ENCODE measurements at places on chromosomes 1 and 21.
A peak's percentile ranks its signal among the peaks of the same experiment; 100 is the strongest.

DNA sequence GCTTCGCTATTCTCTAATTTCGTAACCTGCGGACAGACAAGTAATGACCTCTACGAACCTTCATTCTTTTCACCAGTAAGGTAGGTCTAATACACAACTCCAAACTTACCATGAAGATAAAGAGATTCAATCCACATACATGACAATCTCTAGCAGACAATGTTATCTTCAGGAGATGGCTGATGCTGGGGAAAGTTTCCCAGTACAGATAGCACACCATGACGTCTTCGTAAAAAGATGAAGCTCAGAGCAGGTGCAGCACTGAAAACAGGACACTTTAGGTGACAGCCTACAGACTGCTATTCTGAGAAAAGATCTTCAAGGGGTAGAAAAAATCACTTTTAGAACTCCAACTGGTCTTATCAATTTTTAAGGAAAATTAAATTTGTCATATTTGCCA is 41.3 kb downstream of the ZNF281 start:
- no peak for DNase-seq

DNA sequence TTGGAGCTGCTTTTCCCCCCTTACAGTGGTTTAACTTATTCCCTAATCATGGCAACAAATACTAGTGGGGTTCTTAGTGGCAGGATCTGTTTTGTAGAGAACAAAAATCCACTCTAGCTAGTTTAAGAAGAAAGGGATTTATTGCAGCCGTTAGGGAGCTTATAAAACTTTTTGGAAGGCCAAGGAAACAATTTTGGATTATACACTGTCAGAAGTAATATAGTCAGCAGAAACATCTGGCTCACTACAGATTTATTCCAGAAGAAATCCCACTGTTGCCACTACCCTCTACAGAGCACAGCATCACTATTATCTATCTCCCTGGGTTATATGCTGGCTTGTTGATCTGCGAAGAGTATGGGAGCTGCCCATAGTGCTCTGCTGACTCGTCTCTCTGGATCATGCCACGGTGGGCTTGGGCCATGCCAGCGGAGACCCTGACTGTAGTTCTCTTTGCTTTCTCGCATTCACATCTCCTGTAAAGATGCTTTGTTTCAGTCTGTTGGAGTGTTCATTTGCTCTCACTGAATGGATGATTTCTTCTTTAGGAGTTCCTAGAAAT is 107.5 kb downstream of the ODF2L start:
- no peak for DNase-seq

GRCh38 chr1:7299329-7299799 is 471.7 kb upstream of the VAMP3 start:
- DNase-seq: no peak

DNA sequence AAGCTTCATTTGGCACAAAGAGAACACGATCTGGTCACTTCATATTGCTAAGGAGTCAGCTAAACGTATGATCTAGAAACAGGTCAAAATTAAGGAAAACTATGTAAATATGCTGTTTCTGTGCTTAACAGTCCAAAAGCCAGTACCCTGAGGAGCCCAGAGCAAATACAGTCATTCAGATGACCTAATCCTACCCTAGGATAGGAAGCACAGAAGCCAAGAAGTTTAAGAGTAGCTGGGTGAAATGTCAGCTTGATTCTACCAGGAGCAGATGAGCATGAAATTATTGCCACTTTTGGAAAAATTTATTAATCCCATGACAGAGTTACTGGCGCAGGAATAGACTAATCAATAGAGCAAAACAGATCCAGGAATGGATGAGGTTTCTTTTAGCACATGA is 18.3 kb downstream of the SORT1 start:
- no peak for DNase-seq

DNA sequence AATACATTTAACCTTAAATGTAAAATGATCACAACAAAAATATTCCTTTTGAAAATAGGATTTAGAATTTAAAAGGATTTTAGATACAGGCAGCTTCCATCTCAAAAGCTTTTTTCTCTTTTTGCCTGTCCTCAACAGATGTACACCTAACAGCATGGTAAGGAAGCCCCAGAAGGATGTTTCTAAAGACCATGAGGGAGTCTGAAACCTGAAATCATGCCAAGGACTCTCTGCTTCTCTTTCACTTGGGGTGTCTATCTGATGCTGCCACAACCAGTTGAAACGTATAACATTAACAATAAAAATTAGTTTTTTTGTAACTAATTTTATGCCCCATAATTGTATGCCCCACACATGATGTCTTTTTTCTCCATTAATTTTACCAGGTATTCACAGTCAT is 5.4 kb upstream of the ZNF281 start:
- no peak for DNase-seq

- DNase-seq: no peak
Measured at GRCh38 chr21:26844258-26845065, 747 bp downstream of the ADAMTS1 start.

- peak; percentile 41 for DNase-seq
Measured at GRCh38 chr21:34807146-34807880, 138.5 kb downstream of the CLIC6 start.

GRCh38 chr1:199396456-199396855 is 631.1 kb upstream of the NR5A2 start:
- no peak for DNase-seq

DNA sequence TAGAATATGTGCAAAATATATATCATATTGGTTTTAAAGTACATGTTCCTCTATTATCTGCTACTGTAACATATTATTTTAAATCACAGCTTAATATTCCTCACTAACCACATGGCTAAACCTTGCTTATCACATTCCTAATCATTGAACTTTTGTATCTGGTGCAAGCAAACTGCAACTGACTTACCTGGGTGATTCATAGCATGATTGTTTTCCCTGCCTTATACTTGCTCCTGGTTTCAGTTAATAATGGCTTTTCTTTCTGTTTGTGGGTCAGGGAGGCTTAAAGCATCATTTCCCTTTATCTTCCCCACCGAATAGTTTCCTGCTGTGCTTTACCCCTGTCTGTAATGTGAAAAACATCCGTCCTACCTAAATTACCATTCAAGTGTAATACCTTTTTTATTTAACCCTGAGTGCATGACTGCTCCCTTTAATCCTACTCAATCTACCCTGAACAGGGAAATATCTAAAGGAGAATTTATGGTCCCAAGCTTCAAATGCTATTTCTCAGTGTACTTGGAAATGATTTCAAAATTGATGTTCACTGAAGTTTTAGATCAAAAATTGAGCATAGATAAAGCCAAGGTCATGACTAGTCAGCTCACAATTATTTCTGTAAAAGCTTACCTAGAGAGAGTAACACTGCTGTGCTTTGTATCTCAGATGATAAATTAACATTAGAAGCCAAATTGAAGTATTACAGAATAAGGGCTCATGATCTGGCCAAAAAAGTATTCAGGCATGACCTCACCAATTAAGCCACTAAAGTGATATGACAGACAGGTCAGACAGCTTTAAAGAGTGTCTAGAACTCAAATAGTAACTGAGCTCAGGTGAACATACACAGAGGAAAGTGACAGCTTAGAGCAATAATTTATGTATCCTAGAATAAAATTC is 507.1 kb downstream of the BRINP3 start:
- DNase-seq: no peak

DNA sequence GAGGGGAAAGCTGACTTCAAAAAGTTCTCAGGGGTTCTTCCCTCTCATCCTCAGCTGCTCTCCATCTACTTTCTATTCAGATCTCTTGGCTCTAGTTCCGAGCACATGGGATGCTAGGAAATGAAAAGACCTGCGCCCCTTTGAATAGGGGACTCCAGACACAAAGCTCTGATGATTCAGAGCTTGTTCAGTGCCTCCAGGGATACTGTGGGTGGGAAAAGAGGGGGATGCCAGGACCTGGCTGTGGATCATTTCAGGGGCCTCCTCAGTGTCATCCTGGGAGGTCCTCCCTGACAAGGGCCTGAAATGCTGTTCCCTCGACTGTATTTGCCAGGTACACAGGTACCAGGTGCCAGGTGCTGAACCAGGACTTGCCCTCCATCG is 943 bp upstream of the KIAA0040 start:
- DNase-seq: no peak

DNA sequence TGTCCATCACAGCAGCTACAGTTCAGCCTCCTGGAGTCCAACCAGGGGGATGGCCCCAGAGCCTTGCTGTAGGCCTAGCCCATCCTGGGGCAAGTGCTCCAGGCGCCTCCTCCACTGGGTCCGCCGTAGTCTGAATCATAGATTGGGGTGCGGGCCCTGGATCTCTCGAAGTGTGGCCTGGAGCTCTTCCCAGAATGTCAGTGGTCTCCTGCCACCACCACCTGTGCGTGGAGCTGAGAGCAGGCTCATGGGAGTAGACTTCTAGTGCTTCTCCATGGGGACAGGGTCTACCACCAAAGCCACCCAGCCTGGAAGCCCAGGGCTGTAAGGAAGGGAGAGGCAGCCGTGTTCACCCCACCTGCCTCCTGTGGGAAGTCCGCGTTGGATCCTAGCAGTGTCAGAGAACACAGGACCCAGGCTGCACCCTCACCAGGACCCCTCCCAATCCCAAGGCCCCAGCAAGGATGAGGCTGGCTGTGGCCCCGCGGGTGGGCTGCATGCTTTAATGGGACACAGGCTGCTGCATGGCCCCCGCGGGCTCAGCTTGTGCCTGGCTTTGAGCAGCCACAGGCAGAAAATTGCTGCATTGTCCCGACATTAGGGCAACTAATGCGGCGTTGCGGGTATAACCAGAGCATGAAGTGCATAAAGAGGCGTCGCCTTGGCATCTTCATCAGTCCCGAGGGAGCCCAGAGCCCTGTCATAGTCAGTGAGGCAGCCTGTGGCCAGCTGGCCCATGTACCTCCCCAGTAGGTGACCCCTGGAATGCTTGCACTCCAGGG is 735 bp upstream of the HES3 start:
- DNase-seq: no peak

DNA sequence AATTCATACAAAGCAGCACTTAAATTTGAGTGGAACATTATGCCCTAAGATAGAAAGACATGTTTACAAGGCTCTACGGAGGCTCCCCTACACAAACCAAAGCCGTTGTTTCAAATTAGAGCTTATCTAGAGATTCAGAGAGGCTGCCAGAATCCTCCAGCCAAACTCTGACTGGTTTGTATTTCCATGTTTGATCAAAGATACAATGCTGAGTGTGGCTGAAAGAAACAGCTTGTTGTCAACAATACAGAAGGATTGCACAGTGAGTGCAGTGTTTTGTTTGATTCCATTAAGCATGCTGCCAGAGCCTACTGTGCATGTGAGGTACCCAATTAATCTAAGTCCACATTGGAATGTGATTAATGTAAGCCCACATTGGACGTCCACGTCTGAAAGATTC is 402.7 kb downstream of the DISC1 start:
- DNase-seq: no peak

DNA sequence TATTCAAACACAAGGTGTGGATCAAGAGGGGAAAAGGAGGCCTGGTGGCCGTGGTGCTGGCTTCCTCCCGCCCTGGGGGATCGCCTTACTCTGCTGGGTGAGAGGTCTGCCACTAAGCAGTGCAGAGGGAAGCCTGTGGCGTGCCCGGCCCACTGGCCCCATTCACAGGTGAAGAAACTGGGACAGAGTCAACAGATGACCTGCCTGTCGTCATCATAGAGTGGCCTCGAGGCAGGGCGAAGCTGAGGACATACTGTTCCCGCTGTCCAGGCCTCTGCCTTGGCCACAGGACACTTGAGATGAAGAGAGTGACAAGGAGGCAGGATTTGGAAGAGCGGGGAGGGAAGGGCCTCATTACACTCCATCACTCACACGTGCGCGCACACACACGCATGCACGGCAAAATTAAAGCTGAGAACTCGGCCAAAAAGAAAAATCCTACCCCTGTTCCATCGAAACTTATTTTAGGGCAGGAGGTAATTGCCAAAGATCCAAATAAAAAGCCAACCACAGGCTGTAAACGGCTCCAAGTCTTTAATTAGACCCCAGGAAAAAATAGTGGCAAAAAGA is 50.5 kb downstream of the CASZ1 start:
- no peak for DNase-seq

- no peak for DNase-seq
Measured at GRCh38 chr1:234125283-234125682, 220.8 kb downstream of the SLC35F3 start.

GRCh38 chr1:71093938-71094337 is 13.1 kb upstream of the ZRANB2 start:
- DNase-seq: no peak

- DNase-seq: no peak
Measured at GRCh38 chr1:65630855-65631254, 161.8 kb upstream of the PDE4B start.

GRCh38 chr1:232880354-232880753 is 70.1 kb upstream of the NTPCR start:
- DNase-seq: no peak

- no peak for DNase-seq
Measured at GRCh38 chr1:241457421-241457820, 62.1 kb downstream of the FH start.

DNA sequence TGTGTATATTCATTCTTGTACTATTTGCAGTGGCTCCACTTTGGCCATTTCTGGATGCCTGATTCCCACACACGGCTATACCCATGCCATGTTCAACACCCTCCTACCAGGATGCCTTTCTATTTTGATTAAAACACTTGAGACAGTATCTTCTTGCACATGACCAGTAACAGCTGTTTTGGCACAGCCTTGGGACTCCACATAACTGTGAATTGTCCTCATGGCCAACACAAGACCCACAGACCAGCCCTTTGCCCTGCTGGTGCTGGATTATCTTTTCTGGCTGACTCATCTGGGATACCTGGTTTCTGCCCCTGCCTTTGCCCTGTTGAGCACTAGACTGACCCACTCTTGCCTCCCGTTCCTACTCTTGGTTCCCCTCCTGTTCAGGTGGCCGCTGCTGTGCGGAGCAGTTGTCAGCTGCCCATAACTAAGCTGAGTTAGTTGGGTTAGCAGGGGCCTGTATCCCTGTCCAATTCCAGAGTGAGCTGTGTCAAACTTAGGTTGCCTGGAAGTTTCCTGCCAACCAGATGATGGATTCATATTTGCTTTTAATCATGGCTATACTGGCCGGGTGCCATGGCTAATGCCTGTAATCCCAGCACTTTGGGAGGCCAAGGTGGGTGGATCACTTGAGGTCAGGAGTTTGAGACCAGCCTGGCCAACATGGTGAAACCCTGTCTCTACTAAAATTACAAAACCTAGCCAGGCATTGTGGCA is 10.8 kb upstream of the EYA3 start:
- DNase-seq: no peak

DNA sequence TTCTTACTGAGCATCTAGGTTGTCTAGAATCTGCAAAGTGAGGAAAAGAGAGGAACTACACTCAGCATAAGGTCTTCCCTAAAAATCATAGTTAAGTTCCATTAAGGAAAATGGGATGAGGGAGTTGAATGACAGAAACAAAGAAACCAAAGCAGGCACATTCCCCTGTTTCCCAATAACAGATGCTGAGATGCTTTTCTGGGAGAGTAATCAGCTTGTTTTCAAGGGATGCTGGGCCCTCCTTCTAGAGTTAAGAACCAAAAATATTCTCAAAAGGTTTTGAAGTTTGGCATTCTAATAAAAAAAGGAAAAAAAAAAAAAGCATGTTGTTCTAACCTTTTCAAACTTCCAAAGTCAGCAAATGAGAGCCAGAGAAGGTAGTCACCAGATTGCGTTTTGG is 105.2 kb upstream of the ZNF648 start:
- DNase-seq: no peak

Measured in stimulated activated CD8-positive, alpha-beta memory T cell treated with anti-CD3 and anti-CD28 coated beads, Interleukin-2, amount 100 ng/mL, for 1 hour (primary cell).